Testis (tissue), 5 donors: ENCODE measurements at places on chromosomes 3 and 15. TPM values are rescaled to one million over a fixed set of nuclear protein-coding genes. Genes with fewer than 3 reads are reported as not detected.

Gene FANCD2OS
- 25.8 TPM for total RNA-seq

Gene GRK7
- not detected for total RNA-seq

DNA sequence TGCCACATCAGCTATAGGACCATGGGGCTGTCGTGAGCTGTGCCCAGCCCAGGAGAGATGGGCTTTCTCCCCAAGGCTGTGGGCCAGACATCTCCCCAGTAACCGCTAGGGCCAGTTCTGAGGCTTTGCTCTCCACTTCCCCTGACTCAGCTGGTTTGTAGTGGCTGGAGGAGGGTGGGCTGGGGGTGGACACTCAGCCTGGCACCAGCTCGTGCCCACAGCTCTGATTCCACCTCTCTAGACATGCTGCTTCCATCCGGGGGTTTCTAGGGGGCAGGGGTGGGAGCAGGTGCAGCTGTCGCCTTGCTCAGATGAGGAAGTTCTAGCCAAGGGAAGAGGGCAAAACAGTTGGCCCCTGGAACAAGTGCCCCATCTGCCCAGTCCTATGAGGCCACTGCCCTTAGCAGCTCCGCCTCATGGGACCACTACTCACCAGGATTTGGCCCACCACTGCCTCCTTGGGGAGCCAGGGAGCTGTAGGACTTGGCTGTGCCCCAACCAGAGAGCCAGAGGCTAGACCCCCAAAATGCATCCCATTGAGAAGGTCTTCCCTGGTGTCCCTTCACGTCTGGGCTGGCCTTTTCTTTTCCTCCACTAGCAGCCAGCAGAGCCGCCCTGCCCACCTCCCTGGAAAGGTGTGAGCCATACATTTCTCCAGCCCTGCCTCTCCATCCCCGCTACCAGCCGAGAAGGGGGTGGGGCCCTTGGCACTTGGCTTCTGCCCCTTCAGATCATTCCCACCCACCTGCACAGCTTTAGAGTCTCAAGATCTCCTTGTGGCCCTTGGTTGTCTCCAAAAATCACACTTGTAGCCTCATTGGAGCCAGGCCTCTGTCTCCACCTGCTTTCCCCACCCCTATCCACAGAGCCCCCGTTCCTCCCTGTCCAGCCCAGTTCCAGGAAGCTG lies 9.9 kb downstream of the GLYCTK start:
- H3K4me1 ChIP-seq, result peaks cover 39% of the 10 kb centered on the region
- H3K27me3 ChIP-seq, result no peaks in the 10 kb centered on the region
- H3K4me3 ChIP-seq, result no peak overlapping the region
- no peaks in the 10 kb centered on the region for H3K36me3 ChIP-seq
- no peak overlapping the region for H3K27ac ChIP-seq
- no peak for DNase-seq

DNA sequence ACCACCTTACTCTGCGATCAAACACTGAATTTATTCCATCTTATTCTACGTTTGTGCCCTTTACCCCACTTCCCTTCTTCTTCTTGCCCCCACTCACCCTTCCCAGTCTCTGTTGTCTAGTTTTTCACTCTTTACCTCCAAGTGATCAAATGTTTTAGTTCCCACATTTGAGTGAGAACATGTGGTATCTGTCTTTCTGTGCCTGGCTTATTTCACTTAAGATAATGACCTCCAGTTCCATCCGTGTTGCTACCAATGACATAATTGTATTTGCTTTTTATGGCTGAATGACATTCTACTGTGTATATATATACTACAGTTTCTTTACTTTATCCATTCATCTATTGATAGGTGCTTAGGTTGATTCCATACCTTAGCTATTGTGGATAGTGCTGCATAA lies 78.8 kb downstream of the PDCD6IP start:
- H3K4me1 ChIP-seq, result no peaks in the 10 kb centered on the region
- H3K27me3 ChIP-seq, result no peaks in the 10 kb centered on the region
- no peaks in the 10 kb centered on the region for H3K36me3 ChIP-seq
- no peak for DNase-seq

- H3K27ac ChIP-seq, result peak overlapping the region; percentile 48
- no peak overlapping the region for H3K4me3 ChIP-seq
- H3K27me3 ChIP-seq, result no peaks in the 10 kb centered on the region
- DNase-seq, result peak; percentile 77
- H3K36me3 ChIP-seq, result no peaks in the 10 kb centered on the region
These were observed 2.3 kb downstream of the INKA1 start for GRCh38 chr3:49805367-49805782.

- H3K4me3 ChIP-seq, result no peak overlapping the region
- peaks cover 4% of the 10 kb centered on the region for H3K4me1 ChIP-seq
- DNase-seq, result no peak
- no peaks in the 10 kb centered on the region for H3K36me3 ChIP-seq
- H3K27ac ChIP-seq, result peak overlapping the region; percentile 59
These were observed 196.4 kb downstream of the VGLL3 start for GRCh38 chr3:86794361-86795065.

DNA sequence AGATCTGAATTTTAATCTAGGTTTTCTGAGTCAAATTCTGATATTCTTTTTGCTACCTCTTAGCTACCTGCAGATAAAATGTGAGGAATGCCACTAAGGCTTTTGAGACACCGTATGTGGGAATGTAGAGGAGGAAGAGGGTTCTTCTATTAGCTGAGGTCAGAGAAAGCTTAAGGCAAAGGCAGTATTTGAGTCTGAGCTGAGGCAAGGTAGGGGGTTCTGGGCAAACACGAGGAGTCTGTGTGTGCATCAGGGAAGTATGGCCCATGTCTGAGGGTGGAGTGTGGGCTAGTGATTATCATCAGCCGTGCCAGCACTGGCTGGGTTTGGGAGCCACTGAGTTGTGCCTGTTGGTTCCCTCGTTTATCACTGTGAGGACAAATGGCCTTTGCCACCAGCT lies 181.1 kb downstream of the SOX2 start:
- no peaks in the 10 kb centered on the region for H3K36me3 ChIP-seq
- no peak overlapping the region for H3K27ac ChIP-seq
- no peak overlapping the region for H3K4me3 ChIP-seq
- no peak for DNase-seq
- no peaks in the 10 kb centered on the region for H3K4me1 ChIP-seq
- H3K27me3 ChIP-seq, result no peaks in the 10 kb centered on the region
